ENCODE measurements at places on chromosomes 5 and 9. TPM values are rescaled to one million over a fixed set of nuclear protein-coding genes. Genes with fewer than 3 reads are reported as not detected.

DNA sequence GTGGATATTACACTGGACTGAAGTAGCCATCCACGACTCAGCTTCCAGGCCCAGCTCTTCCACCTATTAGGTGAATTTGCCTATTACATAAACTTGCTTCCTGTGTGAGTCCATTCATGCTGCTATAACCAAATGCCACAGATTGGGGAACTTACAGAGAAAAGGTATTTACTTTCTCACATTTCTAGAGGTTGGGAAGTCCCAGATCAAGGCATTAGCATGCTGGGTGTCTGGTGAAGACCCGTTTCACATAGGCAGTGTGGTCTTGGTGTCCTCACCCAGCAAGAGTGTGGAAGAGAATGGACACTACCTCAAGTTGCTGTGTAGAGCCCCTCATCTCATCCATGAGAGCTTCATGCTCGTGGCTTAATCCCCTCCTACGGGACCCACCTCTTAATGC, 282.6 kb downstream of the IRX1 start:
- no peaks in the 10 kb centered on the region for H3K4me1 ChIP-seq
- no peaks in the 10 kb centered on the region for H3K27me3 ChIP-seq
- H3K27ac ChIP-seq, result no peak overlapping the region
- DNase-seq, result no peak
- H3K36me3 ChIP-seq, result no peaks in the 10 kb centered on the region
- H3K4me3 ChIP-seq, result no peak overlapping the region

The NFIB gene
- not detected for total RNA-seq

The FAM221B gene
- not detected for total RNA-seq

DNA sequence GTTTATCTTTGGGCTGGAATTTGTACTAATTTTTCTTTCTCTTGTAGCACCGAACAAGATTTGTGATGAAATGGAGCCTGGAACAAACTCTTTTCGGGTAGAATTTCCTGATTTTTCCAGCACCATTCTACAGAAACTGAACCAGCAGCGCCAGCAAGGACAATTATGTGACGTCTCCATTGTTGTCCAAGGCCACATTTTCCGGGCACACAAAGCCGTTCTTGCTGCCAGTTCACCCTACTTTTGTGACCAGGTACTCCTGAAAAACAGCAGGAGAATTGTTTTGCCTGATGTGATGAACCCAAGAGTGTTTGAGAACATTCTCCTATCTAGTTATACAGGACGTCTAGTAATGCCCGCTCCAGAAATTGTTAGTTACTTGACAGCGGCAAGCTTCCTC, 27.6 kb downstream of the ZBTB43 start:
- H3K36me3 ChIP-seq, result peaks cover 19% of the 10 kb centered on the region
- no peak for DNase-seq
- no peak overlapping the region for H3K4me3 ChIP-seq

The RNF183 gene
- 0.34 TPM for total RNA-seq

The NEURL1B gene
- total RNA-seq, result 0.29 TPM

The ICE1 gene
- total RNA-seq, result 25.5 TPM

The MOB3B gene
- total RNA-seq, result 1.6 TPM

The NR4A3 gene
- total RNA-seq, result 53.0 TPM

DNA sequence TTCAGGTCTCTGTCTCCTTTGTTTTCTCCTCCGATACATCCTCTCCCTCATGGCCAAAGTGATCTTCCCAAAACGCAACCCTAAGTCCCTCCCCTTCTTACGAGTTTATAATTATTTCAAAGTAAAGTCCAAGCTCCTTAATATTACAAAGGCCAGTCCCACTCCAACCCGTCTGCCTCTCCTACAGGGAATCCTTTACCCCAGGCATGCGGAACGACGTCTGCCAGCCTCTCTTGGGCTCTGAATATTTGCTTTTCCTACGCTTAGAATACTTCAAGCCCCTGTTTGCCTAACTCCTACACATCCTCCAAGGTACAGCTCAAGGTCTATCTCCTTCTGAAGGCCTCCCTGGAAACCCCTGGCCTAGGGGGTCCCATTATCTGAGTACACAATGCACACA, 246.4 kb downstream of the SLIT3 start:
- DNase-seq, result no peak
- no peaks in the 10 kb centered on the region for H3K36me3 ChIP-seq
- no peak overlapping the region for H3K4me3 ChIP-seq
- peaks cover 9% of the 10 kb centered on the region for H3K27me3 ChIP-seq
- H3K4me1 ChIP-seq, result no peaks in the 10 kb centered on the region

DNA sequence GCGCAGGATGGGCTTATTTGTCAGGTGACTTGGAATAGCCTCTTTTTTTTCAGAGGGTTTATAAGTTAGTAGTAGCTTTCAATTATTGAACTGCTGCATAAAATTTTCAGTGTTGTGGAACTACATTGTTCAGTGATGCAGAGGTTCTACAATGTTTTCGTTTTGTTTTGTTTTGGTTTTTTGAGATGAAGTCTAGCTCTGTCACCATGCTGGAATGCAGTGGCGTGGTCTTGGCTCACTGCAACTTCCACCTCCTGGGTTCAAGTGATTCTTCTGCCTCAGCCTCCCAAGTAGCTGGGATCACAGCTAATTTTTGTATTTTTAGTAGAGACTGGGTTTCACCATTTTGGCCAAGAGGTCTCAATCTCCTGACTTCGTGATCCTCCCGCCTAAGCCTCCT, 22.0 kb downstream of the NUP188 start:
- peaks cover 9% of the 10 kb centered on the region for H3K36me3 ChIP-seq
- no peak for DNase-seq
- H3K27ac ChIP-seq, result no peak overlapping the region
- H3K4me1 ChIP-seq, result no peaks in the 10 kb centered on the region
- no peak overlapping the region for H3K4me3 ChIP-seq
- no peaks in the 10 kb centered on the region for H3K27me3 ChIP-seq

DNA sequence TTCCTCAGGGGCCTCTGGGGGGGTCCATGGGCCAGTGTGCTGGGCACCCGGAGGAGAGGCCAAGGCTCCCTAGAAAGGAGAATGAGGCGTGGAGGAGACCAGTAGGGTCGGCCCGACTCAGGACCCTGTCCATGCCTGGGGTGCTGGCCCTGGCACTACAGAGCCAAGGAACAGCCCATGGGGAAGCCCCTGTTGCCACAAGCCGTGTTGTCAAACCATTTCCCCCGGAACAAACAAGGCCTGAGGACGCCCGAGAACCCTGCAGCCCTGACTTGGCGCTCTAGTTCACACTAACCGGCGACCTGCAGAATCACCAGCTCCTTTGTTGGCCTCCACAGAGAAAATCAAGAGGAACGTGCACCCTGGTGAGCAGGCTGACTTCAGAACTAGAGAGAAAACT, 41.6 kb upstream of the SLC12A7 start:
- H3K36me3 ChIP-seq, result peaks cover 3% of the 10 kb centered on the region
- H3K4me3 ChIP-seq, result no peak overlapping the region
- no peaks in the 10 kb centered on the region for H3K4me1 ChIP-seq
- no peak for DNase-seq

GRCh38 chr9:5479994-5480694, 29.8 kb downstream of the CD274 start:
- peaks cover 6% of the 10 kb centered on the region for H3K27me3 ChIP-seq
- H3K36me3 ChIP-seq, result peaks cover 6% of the 10 kb centered on the region
- no peak overlapping the region for H3K27ac ChIP-seq
- H3K4me1 ChIP-seq, result peaks cover 38% of the 10 kb centered on the region
- no peak for DNase-seq

- peak overlapping the region; percentile 23 for H3K4me3 ChIP-seq
- DNase-seq, result no peak
- H3K4me1 ChIP-seq, result peaks cover 16% of the 10 kb centered on the region
- H3K27ac ChIP-seq, result no peak overlapping the region
These were observed 281.8 kb downstream of the AOPEP start for GRCh38 chr9:95008151-95008771.

DNA sequence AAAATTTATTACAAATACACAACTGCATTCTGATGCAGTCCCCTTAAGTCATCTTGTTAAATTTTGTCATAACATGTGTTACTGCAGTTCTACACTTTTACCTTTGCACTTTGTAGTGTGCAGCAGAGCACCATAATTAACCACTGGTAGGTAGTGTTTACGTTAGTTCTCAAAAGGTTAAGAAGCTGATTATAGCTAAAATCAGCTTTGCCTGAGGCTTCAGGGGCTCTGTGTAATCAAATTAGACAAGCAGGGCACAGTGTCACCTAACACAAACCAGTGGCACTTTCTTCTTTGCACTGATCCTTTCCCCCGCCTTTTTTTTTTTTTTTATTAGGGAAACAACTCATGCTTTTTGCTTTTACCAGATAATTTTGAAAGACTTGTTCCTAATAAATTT, 26.1 kb downstream of the POU5F2 start:
- H3K36me3 ChIP-seq, result no peaks in the 10 kb centered on the region
- H3K4me3 ChIP-seq, result no peak overlapping the region

- no peak for DNase-seq
- H3K36me3 ChIP-seq, result peaks cover 2% of the 10 kb centered on the region
- no peak overlapping the region for H3K4me3 ChIP-seq
- H3K27me3 ChIP-seq, result no peaks in the 10 kb centered on the region
- H3K4me1 ChIP-seq, result no peaks in the 10 kb centered on the region
These were observed 366.9 kb downstream of the DEPDC1B start for GRCh38 chr5:60333005-60333571.

The KLF4 gene
- 1.7 TPM for total RNA-seq
